Nasal cavity respiratory epithelium epithelial cell of viscerocranial mucosa (primary cell): ENCODE measurements at places on chromosomes 4 and X. TPM values are rescaled to one million over a fixed set of nuclear protein-coding genes. Genes with fewer than 3 reads are reported as not detected.

Gene MAGEC1
- total RNA-seq = not detected in 2 replicates

Gene NDST4
- not detected in 2 replicates for total RNA-seq

Gene IL21
- not detected in 2 replicates for total RNA-seq

Gene SERPINA7
- total RNA-seq = not detected in 2 replicates

Gene AR
- 0.07 TPM in 1 of 2 replicates, not detected in the other for total RNA-seq

Gene SAGE1
- not detected in 2 replicates for total RNA-seq

Gene LDOC1
- total RNA-seq = 1.4 and 7.4 TPM in 2 replicates
